GM04503 (cell line): ENCODE measurements at places on chromosomes 11 and 22.

- DNase-seq, result peak; percentile 60
Measured at GRCh38 chr11:14908214-14908880, 16.3 kb upstream of the CYP2R1 start.

DNA sequence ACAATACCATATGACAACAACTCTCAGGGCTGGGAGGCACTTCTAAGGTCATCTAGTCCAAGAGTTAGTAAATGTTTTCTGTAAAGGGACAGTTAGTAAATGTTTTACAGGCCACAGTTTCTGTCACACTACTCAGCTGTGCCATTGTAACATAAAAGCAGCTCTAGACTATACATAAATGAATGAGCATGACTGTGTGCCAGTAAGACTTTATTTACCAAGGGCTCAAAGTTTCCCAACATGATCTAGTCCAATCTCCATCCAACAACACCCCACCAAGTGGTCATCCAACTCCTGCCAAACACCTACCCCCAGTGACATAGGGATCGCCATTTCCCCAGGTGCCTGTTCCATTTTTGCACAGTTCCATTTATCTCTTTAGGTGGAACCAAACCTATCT lies 12.1 kb downstream of the SERGEF start:
- no peak for DNase-seq

- DNase-seq, result no peak
Measured at GRCh38 chr11:10305964-10306918, 1.4 kb downstream of the ADM start.

DNA sequence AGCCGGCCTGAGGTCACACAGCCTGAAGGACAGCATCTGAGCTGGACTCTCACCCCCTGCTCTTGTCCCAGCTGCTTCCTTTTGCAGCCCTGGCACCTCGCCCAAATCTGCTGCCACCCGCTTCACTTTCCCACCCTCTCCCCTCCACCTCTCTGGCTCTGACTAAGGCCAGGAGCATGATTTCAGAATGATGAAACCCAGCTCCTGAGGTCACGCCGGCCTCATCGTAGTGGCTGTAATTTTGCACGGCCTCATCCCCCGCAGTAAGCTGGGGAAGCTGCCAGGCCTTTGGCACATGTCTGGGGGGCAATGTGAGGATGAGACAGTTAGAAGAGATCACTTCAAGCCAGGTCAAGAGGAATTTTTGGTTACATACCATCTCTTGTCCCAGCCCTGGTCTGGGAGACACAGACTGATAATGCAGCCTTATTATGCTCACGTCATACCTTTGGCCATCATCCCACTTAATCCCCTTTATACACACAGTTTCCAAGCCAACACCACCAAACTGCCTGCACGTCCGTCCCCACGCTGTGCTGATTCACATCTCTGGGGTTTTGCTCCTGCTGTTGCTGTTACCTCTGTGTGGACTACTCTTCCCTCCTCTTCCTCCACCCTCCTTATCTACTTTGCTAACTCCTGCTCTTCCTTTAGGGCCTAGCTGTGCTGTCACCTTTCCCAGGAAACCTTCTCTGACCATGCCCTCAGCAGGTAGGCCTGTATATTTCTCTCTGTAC lies 58.1 kb downstream of the CHRDL2 start:
- peak; percentile 95 for DNase-seq
